Stimulated activated CD4-positive, alpha-beta T cell treated with anti-CD3 and anti-CD28 coated beads, Interleukin-12 subunit alpha, Interleukin-12 subunit beta, amount 100 ng/mL, for 48 hours (primary cell): ENCODE measurements at places on chromosomes 2 and 18.
A peak's percentile ranks its signal among the peaks of the same experiment; 100 is the strongest.

GRCh38 chr2:101516823-101517690, 42.1 kb upstream of the RFX8 start:
- peak; percentile 7 for DNase-seq

DNA sequence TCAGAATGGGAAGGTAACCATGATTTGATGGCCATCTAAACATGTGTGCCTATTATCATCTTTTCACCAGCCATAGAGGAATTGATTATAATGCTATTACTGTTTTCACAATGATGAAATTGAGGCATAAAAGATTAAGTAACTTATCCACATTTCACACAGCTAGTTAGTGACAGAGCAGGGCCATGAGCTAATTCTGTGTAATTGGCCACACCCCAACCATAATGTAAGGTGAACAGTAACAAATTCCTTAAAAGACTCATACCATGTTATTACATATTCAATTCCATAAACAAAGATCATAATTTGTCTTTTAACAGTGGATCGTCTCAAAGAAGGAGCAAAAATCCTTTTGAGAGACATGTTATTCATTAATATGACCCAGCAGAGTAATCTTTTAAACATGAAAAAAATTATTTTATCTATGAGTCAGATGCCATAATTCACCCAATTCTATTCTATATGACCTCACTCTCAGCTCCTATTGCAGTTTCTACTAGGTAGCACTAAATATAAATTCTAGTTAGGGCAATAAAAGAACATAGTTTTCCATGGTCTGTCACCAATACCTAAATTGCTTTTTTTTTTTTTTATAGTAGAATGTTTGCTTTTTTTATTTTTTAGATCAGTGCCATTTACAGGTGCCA, 475.8 kb upstream of the SLC39A10 start:
- DNase-seq: no peak

GRCh38 chr2:165635532-165635931, 158.5 kb downstream of the GALNT3 start:
- DNase-seq: no peak

- DNase-seq: no peak
Measured at GRCh38 chr2:174608866-174609214, 11.2 kb upstream of the WIPF1 start.

DNA sequence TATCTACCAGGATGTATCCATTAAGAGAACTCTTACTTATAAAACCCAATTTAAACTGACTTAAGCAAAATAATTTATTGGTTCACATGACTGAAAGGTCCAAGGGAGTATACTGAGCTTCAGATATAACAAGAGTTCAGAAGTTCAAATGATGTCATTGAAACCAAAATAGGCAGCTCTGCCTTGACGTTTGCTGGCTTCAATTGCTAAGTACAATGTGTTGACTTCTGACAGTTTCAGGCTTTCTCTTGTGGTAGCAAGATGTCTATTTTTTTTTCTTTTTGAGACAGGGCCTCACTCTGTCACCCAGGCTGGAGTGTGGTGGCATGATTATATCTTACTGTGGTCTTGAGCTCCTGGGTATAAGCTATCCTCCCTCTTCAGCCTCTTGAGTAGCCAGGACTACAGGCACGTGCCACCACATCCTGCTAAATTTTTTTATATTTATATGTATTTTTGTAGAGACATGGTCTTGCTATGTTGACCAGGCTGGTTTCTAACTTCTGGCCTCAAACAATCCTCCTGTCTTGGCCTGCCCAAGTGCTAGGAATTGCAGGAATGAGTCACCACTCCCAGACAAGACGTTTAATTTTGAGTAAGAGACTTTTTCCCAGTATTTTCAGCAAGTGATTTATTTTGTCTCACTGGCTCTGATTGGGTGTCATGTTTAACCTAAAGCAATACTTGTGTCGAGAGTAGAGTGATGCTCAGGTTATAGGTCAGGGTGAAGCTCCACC, 184.8 kb downstream of the NR4A2 start:
- DNase-seq: no peak

GRCh38 chr18:74407888-74408287, 49.2 kb downstream of the DIPK1C start:
- DNase-seq: no peak

- DNase-seq: no peak
Measured at GRCh38 chr2:108449410-108450130, 564 bp downstream of the GCC2 start.

DNA sequence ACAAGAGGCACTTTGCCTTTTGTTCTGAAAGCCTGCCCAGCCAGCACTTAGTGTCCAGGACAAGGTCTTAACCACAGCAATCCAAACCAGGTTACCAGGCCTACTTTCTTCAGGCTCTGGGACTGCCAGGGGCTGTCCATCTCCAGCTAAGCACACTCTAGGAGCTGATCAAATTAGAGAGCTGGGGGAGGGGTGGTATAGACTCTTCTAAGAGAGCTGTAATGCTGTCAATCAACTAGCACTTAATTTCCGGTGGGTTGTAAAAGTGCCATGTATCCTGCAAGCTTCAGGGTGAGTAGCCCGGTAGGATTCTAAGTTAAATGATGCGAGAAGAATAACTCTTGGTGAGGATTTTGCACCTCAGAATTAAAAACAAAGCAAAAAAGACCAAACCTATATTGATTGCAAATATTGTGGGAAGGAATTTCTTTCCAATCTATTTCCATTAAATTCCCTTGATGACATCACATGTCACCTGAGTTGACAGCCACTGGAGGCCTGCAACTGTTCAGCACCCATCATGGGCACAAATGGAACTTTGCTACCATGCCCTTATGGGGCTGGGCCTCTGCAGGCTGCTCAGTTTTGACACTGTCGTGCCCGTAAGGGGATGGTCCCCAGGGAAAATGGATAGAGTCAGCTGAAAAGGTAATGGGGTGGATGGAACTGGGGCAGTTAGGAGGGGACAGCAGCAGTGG, 8.7 kb upstream of the COX7A2L start:
- DNase-seq: no peak

GRCh38 chr2:211401328-211401727, 844.9 kb downstream of the CPS1 start:
- DNase-seq: no peak

GRCh38 chr2:186099826-186100225, 361.2 kb downstream of the FSIP2 start:
- no peak for DNase-seq

- no peak for DNase-seq
Measured at GRCh38 chr2:221115944-221116343, 456.2 kb downstream of the EPHA4 start.

- DNase-seq: no peak
Measured at GRCh38 chr2:10271946-10272345, 30.8 kb upstream of the HPCAL1 start.

DNA sequence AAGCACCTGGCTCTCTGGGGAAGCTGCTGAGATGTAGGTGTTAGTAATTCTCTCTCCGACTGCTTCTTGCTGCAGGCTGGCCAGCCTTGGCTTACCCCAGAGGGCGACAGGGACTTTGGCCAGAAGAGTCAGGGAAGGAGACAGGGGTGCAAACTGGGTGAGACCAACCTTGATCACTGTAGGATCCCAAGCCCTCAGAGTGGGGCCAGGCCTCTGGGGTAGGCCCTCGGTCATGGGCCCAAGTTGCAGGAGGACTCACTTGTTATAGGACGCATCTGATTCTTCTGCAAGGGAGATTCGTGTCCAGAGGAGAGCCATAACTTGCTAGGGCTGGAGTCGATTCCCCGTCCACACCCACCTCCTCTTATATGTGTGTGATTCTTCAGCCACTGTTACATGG, 111.7 kb upstream of the SIX3 start:
- DNase-seq: no peak

GRCh38 chr2:19802086-19802841, 99.5 kb downstream of the TTC32 start:
- no peak for DNase-seq

GRCh38 chr18:2411381-2411960, 159.8 kb downstream of the METTL4 start:
- no peak for DNase-seq

DNA sequence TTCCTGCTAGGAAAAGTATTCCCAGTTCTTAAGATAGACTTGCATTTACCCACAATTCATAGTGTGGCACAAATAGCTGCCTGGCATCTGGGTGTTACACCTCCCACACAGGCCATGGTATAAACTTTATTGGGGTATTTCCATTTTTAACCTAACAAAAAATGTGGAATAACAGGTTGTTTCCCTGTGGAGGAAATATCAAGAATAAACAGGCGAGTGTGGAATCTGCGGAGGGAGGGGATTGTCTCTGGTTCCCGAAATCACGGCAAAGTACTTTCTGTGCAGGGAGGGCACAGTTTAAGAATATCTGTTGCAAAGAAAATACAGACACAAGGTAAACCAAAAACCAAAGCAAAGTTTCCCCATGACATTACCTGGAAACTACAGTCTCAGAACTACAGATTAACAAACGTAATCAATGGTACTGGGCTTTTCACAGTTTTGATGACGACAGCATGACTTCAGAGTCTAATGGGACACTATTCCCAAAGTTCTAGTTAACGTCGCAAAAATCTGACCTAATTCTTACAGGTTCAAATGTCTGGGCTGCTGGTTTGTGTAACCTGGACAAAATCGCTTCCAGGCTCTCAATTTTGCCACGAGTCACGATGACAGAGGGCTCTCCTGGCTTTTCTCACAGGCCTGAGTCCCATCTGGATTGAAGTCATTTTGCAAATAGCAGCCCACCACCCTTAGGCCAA, 1.4 kb downstream of the STARD7 start:
- peak; percentile 8 for DNase-seq

GRCh38 chr2:22279541-22279940, 1105.4 kb upstream of the KLHL29 start:
- DNase-seq: no peak

GRCh38 chr18:3867864-3868311, 417.9 kb downstream of the TGIF1 start:
- DNase-seq: no peak

- no peak for DNase-seq
Measured at GRCh38 chr2:1413156-1413710, at the start of gene TPO. TSS of gene TPO (plus strand) at chr2:1413463. CDS start at chr2:1414409, 946 bp downstream.

DNA sequence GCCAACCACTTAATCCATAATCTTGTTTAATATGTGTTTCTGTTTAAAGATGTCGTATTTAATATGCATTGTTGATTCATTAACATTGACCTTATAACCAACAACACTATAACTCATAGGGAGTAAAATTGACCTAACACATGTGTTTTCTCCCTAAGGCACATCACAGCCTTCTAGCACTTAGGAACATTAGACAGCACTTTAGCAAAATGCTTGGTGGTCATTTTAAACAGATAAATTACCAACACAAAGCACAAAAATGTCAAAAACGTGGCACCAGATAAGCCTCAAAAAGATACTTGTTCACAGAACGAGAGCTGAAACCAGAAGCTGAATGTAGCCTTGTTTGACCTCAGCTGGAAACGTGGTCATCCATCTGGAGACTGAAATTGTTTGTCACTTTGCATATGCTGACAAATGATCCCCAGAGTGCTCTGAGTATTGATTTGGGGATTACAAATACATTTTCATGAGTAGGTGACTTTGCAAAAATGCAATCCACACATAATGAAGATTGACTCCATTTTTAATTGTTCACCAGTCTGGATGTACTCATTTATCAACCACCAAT, 139.2 kb downstream of the CCDC102B start:
- no peak for DNase-seq

DNA sequence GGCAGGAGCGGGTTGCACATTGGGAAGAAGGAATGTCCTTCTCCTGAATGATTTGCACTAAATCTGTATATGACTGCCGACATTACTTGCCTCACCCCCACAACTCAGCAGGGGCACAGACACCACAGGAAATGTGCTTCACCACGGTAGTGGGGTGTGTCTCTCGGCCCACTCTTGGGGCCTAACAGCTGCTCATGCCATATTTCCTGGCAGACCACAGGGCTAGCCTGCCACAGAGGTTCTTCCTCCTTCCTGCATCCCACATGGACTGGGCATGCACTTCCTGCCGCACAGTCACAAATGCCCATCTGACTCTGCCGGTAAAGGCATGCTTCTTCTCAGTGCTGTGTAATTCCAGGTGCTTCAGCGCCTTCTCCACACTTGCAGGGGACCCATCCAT, 10.3 kb upstream of the PAPOLG start:
- no peak for DNase-seq

GRCh38 chr2:98060277-98060676, 26.7 kb upstream of the VWA3B start:
- DNase-seq: no peak

GRCh38 chr2:224882291-224883171, 159.7 kb downstream of the DOCK10 start:
- DNase-seq: no peak

- DNase-seq: no peak
Measured at GRCh38 chr18:32742579-32742978, 30.2 kb downstream of the KLHL14 start.

GRCh38 chr2:152479282-152479681, 144.3 kb downstream of the FMNL2 start:
- no peak for DNase-seq

DNA sequence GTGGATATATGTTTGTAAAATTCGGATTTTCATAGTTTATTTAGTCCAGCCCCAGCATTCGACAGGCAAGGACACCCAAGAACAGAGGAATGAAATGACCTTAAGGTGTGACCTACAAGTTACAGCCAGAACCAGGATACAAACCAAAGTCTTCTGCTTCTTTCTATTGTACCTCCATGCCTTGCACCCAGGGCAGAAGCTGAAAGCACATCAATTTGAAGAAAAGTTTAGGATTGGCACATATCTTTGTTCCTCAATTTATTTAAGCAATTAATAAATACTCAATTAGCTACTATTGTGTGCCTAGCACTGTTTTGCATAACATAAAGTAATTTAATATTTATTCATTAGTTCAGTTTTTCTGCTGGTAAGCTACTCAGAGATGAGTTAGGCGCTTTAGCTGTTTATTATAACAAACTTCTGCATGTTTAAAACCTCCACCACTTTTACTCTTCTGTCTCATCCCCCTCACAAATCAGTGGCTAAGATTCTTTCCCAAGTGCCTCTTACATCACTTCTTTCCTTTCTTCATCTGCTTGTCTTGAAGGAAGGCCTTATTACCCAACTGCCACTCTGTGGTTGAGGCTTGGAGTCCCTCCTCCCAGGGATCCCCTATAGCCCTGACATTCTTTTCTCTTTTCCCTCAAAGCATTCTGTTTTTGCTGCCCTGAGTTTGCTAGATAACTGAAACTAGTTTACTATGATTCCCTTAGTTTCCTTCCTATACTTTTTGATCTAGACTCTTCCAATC, 37.1 kb upstream of the DARS1 start:
- no peak for DNase-seq

DNA sequence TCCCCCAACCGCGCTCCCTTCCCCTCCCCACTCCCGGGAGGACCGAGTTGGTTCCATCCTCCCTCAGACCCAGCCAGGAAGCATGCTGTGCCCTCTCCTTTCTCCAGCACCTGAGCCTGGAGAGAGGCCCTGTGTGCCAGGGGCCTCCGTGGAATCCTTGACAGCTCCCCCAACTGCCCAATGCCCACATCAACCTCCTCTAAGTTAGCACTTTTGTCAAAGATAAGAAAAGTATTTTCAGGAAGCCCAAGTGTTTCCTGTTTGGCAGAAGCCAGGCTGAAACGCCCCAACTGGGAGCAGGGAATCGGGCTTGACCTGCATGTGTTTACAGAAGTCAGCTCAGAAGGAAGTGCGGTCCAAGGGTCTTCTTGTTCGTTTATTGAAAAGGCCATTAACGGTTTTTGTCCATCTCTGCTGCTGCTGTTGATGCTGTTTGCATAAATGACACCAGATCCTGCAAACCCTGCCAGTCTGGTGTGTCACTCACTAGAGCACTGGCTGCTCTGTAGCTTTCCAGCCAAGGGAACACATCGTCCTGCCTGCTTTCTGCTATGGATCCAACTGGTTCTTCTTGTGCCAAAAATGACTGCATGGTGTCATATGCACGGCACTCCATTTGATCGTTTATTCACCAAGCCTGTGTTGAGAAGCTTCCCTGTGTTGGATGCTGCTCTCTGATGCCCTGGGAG, 35.4 kb upstream of the COL6A3 start:
- no peak for DNase-seq

GRCh38 chr2:37653805-37654378, 17.6 kb downstream of the CDC42EP3 start:
- DNase-seq: no peak
